ENCODE measurements at places on chromosomes 5 and 9.
A peak's percentile ranks its signal among the peaks of the same experiment; 100 is the strongest.

DNA sequence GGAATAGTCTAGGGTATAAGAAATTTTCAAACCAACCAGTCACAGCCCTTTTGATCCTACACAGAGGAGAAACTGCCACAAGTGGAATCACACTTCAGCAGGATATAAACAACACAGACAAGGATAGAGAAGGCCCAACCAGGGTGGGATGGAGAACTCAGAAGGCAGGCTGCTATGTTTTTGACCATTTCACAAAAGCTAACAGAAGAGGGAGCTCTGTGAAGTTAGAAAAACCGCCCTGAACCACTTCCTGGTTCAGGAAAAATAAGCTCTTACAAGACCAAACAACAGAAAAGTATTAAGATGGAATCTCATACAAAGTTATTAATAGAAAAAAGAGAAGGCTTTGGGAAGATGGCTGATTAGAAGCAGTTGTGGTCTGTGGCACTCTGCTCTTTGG, 960 bp upstream of the IFNB1 start:
- no peak for DNase-seq

DNA sequence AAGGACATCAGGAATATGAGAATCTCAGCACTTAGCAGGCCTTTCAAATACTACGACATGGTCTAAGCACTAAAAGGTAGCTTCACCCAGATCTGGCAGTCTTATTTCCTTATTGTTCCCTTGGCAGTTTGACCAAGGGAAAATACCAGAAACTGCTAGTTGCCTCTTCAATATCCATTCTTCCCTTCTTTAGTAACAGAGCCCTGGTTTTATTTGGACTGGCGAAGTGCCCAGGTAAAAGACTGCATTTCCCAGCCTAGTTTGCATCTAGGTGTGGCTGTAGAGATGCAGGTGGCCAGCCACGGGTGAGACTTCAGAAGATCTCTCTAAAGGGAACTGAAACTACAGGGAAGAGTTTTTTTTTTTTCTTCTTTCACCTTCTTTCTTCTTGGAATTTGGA, 21.6 kb downstream of the DMRT2 start:
- DNase-seq: no peak

GRCh38 chr5:175340180-175340579, 103.8 kb downstream of the DRD1 start:
- DNase-seq: no peak

GRCh38 chr5:96778409-96778808, 29.3 kb downstream of the ERAP1 start:
- DNase-seq: no peak

DNA sequence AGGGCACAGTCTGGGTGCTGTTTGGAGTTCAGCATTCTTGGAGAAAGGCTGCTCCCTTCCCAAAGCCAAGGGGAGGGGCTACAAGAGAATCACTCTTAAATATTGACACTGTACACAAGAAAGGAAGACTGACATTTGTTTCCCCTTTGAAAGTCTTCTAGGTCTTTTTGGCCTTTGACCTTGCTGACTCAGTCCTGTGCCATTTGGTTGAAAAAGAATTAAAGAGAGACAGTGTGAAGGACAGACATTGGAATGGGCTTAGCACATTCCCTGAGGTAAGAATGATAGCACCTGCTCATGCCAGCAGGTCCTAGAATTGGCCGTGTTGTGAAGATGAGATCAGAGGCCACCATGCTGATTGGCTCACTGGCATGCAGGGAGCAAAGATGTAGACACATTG, 271.4 kb upstream of the ZNF608 start:
- DNase-seq: no peak

- no peak for DNase-seq
These were observed 52.1 kb downstream of the AQP7 start for GRCh38 chr9:33350310-33350709.

- DNase-seq: no peak
These were observed 21.4 kb upstream of the FYB1 start for GRCh38 chr5:39240750-39241149.

DNA sequence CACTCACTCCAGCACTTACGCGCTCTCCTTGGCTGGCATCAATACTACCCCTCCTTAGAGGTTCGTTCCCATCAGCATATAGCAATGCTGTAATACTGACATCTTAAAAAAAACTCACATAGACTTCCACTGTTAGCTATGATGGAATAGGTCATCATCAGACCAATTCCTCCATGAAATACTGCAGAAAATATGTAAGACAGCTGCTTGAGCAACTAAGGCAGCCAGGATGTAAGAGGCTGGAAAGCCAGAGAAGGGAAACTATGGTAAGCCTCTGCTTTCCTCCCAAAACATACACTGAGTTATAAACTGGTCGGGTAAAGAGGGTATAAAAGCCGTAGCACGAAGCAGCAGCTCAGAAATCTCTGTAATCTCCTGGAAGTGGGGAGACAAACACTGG, 33.5 kb downstream of the AUH start:
- DNase-seq: no peak

DNA sequence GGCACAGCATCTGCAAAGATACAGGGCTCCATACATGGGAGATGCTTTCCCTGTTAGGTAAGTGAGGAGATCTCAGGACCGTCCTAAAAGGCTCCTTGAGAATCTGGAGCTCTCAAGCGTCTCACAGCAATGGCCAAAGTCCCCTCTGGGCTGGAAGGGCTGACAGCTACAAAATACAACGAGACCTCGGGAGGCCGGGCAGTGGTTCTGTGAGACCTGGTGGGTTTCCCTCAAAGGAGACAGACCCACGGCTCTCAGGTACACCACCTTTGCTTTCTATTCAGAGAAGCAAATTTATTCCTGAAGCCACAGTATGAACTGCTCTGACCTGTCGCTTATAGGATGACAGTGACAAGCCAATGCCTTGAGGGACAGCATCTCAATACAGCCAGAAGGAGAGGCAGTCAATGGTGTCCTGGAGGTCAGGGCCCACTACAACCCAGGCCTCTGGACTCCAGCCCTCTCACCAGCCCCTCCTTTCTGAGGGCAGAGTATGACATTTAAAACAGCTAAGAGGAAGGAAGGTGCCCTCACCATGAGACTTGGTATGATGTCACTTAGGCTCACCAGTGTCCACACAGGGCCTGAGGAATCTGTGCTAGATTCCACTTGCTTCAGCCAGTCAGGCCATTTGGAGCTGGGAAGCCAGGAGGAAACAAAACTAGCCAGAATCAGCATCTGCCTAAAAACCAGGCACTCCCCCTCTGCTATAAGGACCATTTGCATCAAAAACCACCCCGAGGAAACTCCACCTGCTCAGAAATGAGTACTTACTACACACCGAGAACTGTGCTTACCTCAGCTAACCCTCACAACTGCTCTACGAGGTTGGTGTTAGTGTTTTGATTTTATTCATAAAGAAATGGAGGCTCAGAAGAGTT, 86.5 kb upstream of the FSTL4 start:
- no peak for DNase-seq

GRCh38 chr9:69170231-69170630, 3.8 kb upstream of the TJP2 start:
- DNase-seq: no peak

GRCh38 chr5:178285399-178286225, 53.0 kb upstream of the PHYKPL start:
- DNase-seq: no peak

GRCh38 chr5:177309351-177310191, 2.1 kb downstream of the MXD3 start:
- DNase-seq: peak; percentile 32

DNA sequence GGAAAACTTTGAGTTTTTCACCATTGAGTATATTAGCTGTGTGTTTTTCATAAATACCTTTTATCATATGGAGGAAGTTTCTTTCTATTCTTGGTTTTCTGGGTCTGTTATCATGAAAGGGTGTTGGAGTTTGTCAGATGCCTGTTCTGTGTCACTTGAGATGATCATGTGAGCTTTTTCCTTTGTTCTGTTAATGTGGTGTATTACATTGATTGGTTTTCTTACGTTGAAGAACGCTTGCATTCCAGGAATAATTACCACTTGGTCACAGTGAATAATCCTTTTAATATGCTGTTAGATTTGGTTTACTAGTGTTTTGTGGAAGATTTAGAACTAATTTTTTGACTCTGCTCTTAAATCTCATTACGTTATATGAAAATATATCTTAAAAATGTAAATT, 7.8 kb downstream of the PLEKHG4B start:
- DNase-seq: no peak

DNA sequence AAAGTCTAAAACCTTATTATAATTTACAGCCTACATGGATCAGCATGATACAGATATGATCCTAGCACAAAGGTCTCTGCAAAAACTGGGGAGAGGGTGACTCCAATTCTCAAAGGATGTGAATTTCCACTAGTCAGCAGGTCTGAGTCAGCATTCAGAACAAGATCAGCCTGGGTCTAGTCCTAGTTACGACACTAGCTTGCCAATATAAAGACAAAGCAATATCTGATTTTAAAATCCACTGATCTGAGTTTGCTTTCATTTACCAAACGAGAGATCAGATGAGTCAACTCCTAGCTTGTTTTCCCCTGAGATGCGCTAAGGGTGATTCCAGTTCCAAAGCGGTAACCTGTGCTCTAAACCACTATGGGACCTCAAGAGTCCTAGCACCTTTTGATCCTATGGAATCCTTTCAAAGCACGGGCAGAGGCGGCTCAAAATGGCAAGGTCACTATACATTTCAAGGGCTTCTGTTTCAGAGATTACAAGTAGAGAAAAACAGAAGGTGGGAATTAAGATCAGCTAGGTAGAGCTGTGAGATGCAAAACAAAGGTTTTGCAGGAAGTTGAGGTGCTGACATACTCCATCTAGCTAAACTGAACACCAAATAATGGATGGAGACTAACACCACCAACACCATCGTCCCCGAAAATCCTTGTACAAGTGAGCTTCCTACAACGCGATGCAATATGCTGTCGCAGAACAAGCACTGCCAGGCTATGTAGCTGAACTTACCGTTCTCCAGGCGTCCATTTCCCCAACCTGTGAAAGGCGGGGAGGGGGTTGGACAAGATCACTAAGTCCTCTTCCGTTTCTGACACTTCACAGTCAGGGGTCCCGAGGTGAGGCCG, 906 bp downstream of the SLC25A51 start:
- no peak for DNase-seq

DNA sequence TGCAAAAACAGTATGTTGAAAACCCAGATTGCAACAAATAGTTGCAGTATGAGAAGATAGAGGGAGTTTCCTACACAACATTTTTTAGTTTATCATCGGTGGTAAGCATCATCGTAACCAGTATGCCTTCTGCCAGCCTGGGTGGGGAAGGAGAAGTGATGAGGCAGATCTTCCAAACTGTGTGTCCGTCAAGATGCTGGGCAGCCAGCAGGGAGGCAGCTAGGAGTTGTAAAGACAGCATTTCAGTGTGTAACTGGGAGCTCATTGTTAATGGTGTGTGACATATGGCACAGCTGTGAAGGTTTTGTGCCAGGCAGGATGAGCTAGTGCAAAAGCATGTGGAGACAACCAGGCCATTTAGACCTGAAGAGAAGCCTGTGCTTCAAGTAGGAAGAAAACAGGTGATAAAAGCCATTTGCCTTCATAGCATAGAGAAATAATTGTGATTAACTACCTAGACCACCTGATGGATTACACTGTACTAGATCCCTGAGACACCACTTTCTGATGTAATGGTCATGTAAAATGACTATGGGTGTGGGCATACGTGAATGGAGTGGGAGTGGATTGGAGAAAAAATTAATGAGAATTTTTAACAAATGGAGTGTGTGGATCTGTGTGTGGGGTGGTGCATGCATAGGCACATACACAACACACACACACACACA, 347.0 kb upstream of the ADAMTSL1 start:
- DNase-seq: no peak

DNA sequence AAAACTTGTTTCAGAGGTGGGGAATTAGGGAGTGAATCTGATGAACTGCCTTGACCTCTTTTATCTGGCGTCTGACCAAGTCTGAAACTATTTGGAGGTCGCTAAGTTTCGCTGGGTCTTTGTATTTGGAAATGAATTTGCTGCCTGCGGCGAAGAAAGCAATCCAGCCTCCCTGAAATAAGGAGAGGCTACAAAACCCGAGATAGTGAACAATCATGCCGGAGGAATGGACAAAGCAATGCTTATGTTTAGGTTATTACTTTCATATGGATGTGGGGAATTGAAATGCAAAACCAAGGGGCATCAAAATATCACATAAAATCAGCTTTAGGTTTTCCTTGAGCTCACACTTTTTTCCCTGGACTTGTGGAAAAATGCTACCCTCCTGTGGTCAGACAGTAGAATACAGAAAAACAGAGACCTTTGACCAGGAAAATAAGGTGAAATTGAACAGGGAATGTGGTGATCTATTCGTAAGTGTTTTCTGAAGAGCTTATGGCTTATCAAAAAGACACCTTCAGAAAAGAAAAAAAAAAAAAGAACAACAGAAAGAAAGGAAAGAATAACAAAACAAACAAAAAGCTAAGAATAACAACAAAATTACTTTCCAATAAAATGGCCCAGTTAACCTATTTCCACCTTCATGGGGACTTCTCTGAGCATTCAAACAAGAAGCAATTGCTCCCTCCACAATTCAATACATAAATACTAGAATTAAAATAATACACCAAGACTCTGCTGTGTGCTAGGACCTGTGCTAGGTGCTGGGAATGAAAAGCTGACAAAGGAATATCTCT, 68.6 kb upstream of the DPYSL3 start:
- no peak for DNase-seq

GRCh38 chr5:60978968-60979367, 34.0 kb downstream of the NDUFAF2 start:
- no peak for DNase-seq

DNA sequence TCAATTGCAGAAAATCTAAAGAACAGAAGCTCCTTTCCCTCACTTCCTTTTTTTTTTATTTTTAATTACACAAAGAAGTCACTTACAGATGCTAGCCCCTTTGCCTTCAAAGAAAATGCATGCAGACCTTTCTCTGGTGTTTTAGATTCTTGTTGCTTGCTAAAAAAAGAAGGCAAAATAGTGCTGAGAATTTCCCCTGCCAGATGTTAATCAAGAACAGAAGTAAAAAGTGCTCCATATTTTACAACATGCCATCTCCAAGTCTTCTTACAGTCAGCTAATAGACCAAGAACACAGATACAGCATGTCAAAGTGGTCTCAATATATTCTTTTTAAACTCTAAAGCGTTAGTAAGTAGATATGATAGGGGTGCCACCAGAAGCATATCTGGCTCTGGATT, 142.8 kb upstream of the RGMB start:
- no peak for DNase-seq

- no peak for DNase-seq
These were observed 452.0 kb downstream of the ENC1 start for GRCh38 chr5:74188351-74189105.

GRCh38 chr5:13591621-13592020, 352.9 kb downstream of the DNAH5 start:
- DNase-seq: no peak

DNA sequence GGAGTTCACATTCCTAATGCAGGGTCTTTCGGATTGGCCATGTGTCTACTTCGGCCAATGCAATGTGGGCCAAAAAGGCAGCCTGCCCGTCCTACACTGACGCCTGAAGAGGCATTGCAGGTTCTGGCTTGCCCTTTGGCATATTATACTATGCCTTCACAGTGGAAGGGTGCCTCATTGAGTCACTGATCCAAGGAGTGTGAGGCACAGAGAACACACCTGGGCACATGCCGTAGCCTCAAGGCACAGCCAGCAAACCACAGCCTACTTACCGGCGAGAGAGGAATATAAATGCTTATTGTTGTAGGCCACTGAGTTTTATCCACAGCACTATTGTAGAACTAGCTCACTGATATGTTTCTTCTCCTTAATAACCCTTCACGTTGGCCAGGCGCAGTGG, 409.6 kb downstream of the GADD45G start:
- DNase-seq: no peak

Data from activated CD8-positive, alpha-beta memory T cell treated with anti-CD3 and anti-CD28 coated beads for 1 hour (primary cell).